Omental fat pad (tissue), 4 donors: ENCODE measurements at places on chromosomes 7 and 10.

GRCh38 chr10:63058236-63058635, 74.9 kb upstream of the NRBF2 start:
- no peak for DNase-seq

DNA sequence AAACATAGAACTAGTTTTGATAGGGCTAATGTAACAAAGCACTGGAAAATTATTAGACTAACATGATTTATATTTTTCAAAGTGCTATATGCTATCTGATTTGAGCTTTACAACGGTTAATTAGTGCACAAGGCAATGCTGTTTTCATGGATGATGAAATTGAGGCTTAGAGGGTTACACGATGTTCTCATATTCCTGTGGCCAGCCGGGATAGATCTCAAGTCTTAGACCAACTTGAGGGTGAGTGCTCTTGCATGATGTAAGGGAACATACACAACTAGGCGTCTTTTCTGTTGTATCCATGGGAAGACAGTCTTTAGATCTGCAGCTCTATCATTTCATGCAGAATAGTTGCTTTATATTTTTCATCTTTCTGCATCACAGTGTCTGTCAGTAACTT, 4.1 kb downstream of the PRPF18 start:
- DNase-seq, result no peak

DNA sequence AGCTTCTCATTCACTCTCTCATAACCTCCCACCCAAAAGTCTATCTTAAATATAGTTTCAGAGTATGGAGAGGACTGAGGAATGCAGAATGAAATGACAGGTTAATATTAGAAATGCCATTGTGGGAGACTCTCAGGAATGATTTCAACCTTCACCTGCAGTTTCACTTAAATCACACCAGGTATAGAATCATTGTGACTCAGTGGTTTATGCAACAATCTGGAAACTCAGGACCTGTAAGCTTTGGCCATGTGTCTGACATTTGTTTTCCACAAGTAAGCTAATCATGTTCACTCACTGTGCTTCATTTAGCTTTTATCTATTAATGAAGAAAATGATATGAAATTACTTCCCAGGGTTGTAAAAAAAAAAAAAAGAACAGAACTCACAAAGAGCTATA, 8.7 kb upstream of the PTPN12 start:
- DNase-seq, result no peak

GRCh38 chr7:80165177-80165576, 30.5 kb downstream of the GNAI1 start:
- DNase-seq, result no peak

DNA sequence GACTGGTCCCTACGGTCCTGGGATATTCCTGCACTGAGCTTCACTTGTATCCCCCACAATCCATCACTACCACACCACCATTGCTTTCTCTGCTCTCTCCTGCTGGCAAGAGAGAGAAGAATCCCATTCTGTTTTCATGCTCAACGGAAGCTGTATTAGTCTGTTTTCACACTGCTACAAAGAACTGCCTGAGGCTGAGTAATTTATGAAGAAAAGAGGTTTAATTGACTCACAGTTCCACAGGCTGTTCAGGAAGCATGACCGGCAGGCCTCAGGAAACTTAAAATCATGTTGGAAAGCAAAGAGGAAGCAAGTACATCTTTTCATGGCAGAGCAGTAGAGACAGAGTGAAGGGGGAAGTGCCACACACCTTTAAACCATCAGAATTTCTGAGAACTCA, 260.4 kb upstream of the LYZL1 start:
- no peak for DNase-seq

DNA sequence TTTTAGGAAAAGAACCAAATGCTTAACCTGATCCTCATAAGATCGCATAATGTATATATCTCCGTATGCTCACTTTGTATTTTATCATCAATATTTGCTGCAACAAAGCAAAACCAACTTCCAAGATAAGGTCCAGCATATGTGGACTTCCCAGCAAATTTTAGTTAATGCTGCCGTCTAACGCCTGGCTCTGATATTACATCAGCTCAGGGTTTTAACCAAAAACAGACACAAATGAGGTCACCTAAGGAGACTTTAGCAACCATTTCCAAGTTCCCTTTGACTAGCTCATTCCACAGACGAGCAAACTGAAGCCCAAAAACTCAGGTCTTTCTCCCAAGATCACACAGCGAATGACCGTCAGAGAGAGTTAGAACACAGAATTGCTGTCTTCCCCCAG, 59.4 kb upstream of the UCN3 start:
- no peak for DNase-seq

DNA sequence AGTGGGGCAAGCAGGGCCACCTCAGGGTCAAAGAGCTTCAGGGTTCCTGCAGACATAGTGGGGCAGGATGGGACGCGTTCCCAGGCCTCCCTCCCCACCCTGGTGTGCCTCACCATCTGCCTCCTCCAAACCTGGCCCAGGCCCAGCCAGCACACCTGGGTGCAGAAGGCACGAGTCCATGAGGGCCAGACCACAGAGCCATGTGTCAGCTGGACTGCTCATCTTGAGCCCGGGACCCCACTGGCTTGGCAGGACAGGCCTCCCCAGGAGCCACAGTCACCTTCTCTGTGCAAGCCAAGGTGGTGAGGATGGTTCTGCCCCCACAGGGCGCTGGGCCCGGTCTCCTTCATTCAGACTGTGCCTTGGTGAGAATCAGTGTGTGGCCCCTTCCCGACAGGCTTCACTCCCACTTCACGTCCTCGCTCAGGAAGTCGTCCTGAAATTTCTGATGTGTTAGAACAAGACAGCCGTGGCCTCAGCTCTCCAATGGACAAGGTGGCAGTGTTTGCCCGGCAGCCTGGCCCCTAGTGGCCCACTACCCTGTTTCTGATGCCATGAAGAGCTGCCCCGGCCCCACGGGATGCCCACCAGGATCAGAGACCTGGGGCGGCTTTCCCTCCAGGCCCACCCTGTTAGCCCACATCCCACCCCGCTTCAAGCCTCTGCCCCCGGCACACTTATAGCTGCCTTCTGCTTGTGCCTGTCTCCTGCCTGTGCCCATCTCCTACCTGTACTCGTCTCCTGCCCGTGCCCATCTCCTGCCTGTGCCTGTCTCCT, 59.6 kb upstream of the EBF3 start:
- DNase-seq, result no peak

GRCh38 chr7:92633211-92633906, 43.2 kb upstream of the FAM133B start:
- no peak for DNase-seq

DNA sequence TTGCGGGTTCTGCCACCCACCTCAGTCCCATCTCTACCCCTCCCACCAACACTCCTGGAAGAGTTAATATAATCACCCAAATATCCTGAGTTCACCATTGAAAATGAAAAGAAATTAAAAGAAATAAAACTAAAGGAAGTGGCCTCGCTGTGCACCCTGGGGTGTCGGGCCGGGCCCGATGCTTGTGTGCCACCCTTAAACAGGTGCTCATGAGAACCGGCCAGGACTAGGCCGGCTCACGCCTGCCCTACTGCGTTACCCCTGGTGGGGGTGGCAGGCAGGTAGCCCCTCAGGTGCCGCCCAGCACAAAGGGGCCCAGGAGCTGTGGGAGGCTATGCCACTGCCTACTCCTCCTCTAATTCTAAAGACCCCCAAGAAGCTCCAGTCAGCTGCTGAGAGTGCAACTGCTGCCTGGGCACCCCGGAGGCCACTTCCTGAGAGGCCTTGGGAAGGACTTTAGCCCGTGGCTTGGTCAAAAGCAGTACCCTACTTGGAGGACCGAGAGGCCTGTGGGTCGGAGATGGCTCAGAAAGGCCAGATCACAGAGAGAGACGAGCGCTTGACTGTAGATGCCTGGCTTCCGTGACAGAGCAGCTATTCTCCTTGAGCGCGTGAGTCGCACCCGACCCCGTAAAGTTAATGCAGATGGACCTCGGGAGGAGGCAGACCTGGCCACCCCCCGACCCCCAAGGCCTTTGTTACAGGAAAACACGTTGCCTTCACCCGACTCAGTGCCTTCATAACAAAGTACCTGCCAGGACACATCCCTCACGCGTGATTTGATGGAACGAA, 51.0 kb upstream of the PPP2R2D start:
- no peak for DNase-seq

DNA sequence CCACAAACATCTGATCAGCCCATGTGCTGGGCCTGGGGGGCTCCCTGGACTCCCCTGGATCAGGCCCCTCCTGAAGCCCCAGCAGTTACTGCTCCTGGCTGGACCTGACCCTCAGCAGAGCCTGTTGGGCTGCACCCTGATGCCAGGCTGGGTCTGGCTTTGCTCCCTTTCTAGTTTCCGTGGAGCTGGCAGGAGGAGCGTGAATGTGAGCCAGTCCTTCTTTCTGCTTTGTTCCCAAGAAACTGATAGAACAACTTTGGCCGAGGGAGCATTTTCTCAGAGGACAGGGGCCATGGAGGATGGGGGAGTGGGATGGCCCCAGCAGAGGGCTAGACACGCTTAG, 128.2 kb downstream of the NEURL1 start:
- no peak for DNase-seq

- DNase-seq, result no peak
Observed at GRCh38 chr10:44198780-44199097, 186.2 kb downstream of the CXCL12 start.

GRCh38 chr7:89549768-89550167, 604.5 kb upstream of the STEAP1 start:
- DNase-seq, result no peak

GRCh38 chr10:49323171-49323895, 24.4 kb downstream of the C10orf71 start:
- no peak for DNase-seq
